ENCODE measurements at places on chromosomes 5 and 9.

DNA sequence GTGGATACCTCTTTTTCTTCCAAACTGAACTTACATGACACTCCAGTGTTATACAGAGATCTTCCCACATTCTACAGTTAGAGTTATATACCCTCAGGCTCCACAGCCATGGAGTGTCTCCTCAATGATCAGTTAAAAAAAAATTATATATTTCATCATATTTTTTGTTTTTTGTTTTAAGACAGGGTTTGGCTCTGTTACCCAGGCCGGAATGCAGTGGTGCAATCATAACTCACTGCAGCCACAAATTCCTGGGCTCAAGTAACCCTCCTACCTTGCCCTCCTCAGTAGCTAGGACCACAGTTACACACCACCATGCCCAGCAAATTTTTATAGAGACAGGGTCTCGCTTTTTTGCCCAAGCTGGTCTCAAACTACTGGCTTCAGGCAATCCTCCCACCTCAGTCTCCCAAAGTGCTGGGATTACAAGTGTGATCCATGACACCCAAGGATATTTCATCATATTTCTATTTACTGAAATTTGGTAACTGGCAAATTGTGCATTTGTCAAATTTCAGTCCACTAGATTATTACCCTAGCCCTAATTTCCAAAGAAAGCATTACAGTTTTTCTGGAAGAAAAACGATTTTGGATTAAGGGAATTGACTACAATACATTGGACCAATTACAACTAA, 18.1 kb upstream of the SCAI start:
- DNase-seq: peak; percentile 44

DNA sequence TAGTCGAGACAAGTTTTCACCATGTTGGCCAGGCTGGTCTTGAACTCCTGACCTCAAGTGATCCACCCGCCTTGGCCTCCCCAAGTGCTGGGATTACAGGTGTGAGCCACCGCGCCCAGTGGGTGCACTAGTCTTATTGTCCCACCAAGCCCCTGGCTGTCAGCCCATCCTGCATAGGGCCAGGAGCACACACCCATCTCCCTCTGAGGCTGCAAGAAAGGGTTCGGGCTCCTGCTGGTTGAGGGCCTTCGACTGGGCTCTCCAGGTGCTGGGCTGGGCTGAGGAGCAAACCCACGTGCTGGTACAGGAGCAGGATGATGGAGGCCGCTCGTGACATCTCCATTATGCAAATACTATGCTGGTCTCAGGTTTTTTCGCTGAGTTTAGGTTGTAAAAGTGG, 25.1 kb upstream of the RNF130 start:
- DNase-seq: no peak

DNA sequence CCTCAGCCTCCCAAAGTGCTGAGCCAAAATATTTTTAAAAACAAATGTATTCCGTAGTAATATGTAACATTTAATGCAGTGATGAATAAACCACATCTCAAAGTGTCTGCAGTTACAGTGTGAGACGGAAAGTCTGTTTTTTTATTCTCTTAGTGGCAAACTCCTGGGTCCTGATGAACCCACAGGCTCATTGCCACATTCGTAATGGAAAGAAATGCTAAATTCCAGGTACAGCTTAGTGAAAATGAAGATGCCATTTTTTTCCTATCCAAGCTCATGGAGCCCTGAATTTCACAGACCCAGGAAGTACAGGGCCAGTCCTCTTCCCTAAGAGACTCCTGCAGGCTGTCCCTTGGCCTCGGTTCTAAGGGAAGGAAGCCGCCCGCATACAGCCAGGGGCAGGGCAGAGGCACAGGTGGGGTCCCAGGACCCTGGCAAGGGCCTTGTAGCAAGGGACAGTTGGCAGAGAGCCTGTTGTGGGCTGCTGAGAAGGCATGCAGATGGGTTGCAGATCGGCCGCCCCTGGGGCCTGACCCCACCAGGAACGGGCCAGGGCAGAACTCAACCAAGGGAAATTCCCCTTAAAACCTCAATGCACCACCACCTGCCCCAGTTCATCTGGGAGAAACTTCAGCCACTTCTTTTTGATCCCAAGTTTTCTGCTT, 36.2 kb downstream of the IPPK start:
- DNase-seq: no peak

- DNase-seq: no peak
Measured at GRCh38 chr5:159163027-159163700, 46.2 kb downstream of the RNF145 start.

GRCh38 chr5:370311-370958, 48.9 kb downstream of the AHRR start:
- DNase-seq: no peak

GRCh38 chr5:565782-566440, 41.7 kb upstream of the SLC9A3 start:
- no peak for DNase-seq

DNA sequence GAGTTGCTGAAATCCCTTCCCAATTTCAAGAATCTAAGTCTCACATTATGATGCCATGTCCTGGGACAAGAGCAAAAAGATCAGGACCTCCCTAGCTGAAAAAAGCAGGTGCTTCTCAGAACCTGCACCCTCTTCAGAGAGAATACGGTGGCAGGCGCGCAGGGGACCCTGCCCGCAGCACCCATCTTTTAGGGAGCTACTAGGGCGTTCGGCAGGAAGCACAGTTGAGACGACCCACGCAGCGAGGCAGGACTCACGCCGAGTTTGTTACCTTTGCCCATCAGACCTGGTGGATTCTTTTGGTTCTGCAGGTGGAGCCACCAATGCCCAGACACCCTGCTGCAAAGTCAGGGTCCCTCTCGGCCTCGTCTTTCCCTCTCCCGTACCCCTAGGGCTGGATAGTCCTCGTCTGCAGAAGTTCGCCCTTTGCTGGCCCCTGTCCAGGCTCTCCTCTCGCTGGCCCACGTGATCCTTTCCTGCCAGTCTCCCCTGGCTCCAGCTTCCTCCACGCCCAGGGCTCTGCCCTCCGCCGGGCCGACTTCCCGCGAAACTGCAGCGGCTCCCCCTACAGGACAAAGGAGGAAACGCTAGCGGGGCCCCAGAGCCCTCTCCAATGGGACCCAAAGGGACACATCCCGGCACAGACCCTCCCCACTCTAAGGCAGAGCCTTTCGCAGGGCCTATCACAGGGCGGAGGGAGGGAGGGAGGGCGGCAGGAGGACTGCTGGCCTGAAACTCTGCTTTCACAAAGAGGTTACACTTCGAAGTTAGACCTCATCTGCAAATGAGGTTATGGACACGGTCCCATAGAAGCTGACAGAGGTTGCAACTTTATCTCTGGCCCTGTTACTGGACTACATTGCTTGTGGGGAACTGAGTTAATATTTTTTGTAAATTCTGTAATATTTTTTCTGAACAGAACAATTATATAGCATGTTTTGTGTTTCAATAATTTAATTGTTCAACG, 28.8 kb downstream of the TMEM174 start:
- no peak for DNase-seq

Measured in AG09319 (cell line).